ENCODE measurements at places on chromosomes 6 and 20. TPM values are rescaled to one million over a fixed set of nuclear protein-coding genes. Genes with fewer than 3 reads are reported as not detected.

STMND1 gene
- total RNA-seq: not detected

EMILIN3 gene
- 8.1 TPM for total RNA-seq

ADGRB3 gene
- total RNA-seq: 0.32 TPM

JARID2 gene
- 86.1 TPM for total RNA-seq

TFAP2C gene
- total RNA-seq: 0.31 TPM

PHF3 gene
- total RNA-seq: 72.5 TPM

PDE7B gene
- total RNA-seq: 0.06 TPM

LSM2 gene
- total RNA-seq: 106 TPM

DNA sequence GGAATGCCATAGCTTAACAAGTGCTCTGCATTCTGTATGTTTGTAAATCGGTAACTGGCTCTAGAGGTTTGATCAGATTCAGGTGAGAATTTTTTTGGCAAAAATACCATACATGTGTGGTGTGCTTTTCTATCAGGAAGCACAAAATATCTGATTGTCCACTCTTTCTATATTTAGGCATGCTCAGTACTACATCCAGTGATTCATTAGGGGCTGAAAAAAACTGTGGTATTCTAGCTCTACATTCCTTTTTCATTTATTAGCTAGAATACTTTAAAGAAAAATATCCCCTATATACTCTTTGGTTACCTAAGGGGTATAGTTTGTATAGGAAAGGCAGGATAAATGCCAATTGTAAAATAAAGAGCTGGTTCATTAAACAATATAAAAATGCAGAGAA lies 10.6 kb upstream of the ELOVL2 start:
- no peak overlapping the region for H3K27ac ChIP-seq
- H3K4me1 ChIP-seq: no peaks in the 10 kb centered on the region

GRCh38 chr6:18391023-18391422 lies 3.9 kb downstream of the RNF144B start:
- H3K36me3 ChIP-seq: no peaks in the 10 kb centered on the region
- H3K27ac ChIP-seq: no peak overlapping the region
- no peaks in the 10 kb centered on the region for H3K4me1 ChIP-seq
- peaks cover 18% of the 10 kb centered on the region for H3K27me3 ChIP-seq

- no peaks in the 10 kb centered on the region for H3K27me3 ChIP-seq
- H3K4me1 ChIP-seq: no peaks in the 10 kb centered on the region
- no peak for DNase-seq
- no peaks in the 10 kb centered on the region for H3K36me3 ChIP-seq
- no peak overlapping the region for H3K27ac ChIP-seq
Measured at GRCh38 chr6:97989451-97989850, 706.4 kb upstream of the MMS22L start.

DNA sequence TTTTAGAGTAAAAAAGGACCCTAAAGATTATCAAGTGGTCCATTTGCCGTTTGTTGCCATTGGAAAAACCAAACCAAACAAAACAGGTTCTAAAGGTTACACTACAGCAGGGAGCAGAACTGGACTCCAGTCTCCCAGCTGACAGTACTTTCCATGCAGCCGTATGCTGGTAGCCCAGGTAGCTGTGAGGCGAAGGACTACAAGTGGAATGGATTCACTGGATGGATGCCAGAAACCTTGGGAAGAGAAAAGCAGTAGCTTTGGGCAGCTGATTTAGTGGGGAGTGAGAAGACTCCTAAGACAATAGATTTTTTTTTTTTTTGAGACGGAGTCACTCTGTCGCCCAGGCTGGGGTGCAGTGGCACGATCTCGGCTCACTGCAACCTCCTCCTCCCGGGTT lies 88.3 kb downstream of the SASH1 start:
- no peaks in the 10 kb centered on the region for H3K4me1 ChIP-seq
- H3K27ac ChIP-seq: no peak overlapping the region
- H3K4me3 ChIP-seq: no peak overlapping the region
- H3K27me3 ChIP-seq: no peaks in the 10 kb centered on the region

- no peaks in the 10 kb centered on the region for H3K27me3 ChIP-seq
- no peak for DNase-seq
- H3K36me3 ChIP-seq: no peaks in the 10 kb centered on the region
- peaks cover 5% of the 10 kb centered on the region for H3K4me1 ChIP-seq
- no peak overlapping the region for H3K27ac ChIP-seq
Measured at GRCh38 chr6:41036186-41036585, 2.8 kb downstream of the UNC5CL start.

- no peaks in the 10 kb centered on the region for H3K27me3 ChIP-seq
- no peaks in the 10 kb centered on the region for H3K36me3 ChIP-seq
- H3K4me3 ChIP-seq: no peak overlapping the region
- H3K27ac ChIP-seq: no peak overlapping the region
Measured at GRCh38 chr20:10509376-10509775, 74.3 kb downstream of the SLX4IP start.

- no peak overlapping the region for H3K27ac ChIP-seq
- H3K27me3 ChIP-seq: no peaks in the 10 kb centered on the region
- H3K4me3 ChIP-seq: no peak overlapping the region
- H3K4me1 ChIP-seq: peaks cover 15% of the 10 kb centered on the region
- no peak for DNase-seq
Measured at GRCh38 chr6:100342830-100343229, 121.9 kb downstream of the SIM1 start.

- peak; percentile 77 for DNase-seq
- H3K27me3 ChIP-seq: no peaks in the 10 kb centered on the region
- H3K36me3 ChIP-seq: no peaks in the 10 kb centered on the region
Measured at GRCh38 chr20:31860390-31861134, 9.8 kb downstream of the DUSP15 start.

DNA sequence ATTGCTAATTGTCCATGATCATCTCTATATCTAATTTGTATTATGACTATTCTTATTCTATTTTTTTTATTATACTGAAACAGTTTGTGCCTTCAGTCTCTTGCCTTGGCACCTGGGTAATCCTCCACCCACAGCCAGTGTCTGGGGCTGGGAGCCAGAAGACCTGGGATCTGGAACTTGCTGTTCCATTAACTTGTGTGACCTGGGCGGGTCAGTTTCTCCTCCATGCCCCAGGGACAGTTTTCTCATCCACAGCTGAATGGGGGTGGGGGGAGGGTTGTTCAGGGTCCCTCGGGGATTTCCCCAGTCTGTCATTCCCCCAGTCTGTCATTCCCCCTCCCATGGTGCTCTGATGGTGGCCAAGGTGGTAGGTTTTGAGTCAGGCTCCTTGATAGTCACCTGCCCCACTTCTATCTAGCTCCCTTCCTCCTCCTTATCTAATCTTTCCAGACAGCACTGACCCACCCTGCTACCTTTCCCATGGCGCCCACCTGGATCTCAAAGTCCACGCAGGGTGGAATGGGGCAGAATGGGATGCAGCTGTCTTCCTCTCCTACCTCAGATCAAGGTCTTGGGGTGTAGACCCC lies 10.9 kb downstream of the ITPR3 start:
- H3K27ac ChIP-seq: no peak overlapping the region
- no peaks in the 10 kb centered on the region for H3K36me3 ChIP-seq
- no peaks in the 10 kb centered on the region for H3K27me3 ChIP-seq
- DNase-seq: no peak
- no peak overlapping the region for H3K4me3 ChIP-seq

DNA sequence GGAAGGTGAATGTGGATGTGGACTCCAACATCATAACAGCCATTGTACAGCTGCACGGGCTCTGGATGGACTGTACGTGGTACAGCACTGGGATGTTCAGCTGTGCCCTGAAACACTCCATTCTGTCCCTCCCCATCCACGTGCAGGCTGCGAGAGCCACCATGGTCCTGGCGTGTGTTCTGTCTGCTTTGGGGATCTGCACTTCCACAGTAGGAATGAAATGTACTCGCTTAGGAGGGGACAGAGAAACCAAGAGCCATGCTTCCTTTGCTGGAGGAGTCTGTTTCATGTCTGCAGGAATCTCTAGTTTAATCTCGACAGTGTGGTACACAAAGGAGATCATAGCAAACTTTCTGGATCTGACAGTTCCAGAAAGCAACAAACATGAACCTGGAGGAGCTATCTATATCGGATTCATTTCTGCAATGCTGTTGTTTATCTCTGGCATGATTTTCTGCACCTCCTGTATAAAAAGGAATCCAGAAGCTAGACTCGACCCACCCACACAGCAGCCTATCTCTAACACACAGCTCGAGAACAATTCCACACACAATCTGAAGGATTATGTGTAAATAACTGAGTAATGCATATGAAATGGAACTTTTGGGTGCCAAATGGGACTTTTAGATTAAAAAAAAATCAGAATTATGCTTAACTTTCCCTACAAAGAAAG lies 12.1 kb downstream of the CLDN20 start:
- no peak overlapping the region for H3K27ac ChIP-seq
- H3K4me1 ChIP-seq: peaks cover 2% of the 10 kb centered on the region
- no peak for DNase-seq
- H3K27me3 ChIP-seq: no peaks in the 10 kb centered on the region

DNA sequence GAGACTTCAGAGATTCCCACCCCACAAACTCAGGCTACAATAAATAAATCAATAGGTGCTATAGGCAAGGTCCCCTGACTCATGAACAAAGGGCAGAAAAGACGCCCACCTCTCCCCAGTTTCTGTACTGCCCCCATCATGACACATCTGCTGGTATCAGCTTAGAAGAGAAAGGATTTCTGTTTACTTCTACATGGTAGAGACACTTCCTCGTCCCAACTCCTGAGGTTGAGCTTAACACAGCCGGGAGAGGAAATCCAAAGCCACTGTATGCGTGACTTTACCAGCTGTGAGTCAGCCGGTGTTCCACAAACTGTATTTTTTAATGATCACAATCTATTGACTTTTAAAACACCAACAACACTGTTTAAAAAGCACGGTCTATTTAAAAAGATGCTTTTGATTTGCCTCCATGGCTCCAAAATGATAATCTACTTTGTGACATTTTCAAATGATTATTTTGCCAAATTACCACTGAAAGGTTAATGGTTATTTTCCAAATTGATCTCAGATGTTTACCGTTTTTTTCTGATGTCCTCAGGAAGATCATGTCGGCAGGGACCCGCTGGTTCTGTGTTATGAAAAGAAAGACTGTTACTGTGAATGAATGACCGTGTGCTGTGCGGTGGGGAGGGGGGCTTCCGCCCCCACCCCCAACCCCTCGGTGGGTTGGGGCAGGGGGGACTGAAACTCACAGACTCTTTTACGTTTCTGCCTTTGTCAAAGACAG lies 72.5 kb downstream of the ATP9A start:
- peaks cover 4% of the 10 kb centered on the region for H3K4me1 ChIP-seq
- H3K27ac ChIP-seq: peak overlapping the region; percentile 59
- H3K36me3 ChIP-seq: peaks cover 12% of the 10 kb centered on the region
- no peak overlapping the region for H3K4me3 ChIP-seq
- DNase-seq: no peak

- H3K4me1 ChIP-seq: no peaks in the 10 kb centered on the region
- no peak overlapping the region for H3K4me3 ChIP-seq
- H3K27me3 ChIP-seq: no peaks in the 10 kb centered on the region
- DNase-seq: no peak
- H3K36me3 ChIP-seq: peaks cover 66% of the 10 kb centered on the region
Measured at GRCh38 chr6:149580880-149581279, 14.7 kb downstream of the GINM1 start.

- H3K27ac ChIP-seq: no peak overlapping the region
- no peaks in the 10 kb centered on the region for H3K27me3 ChIP-seq
- H3K36me3 ChIP-seq: no peaks in the 10 kb centered on the region
- H3K4me3 ChIP-seq: no peak overlapping the region
- H3K4me1 ChIP-seq: peaks cover 5% of the 10 kb centered on the region
- DNase-seq: no peak
Measured at GRCh38 chr6:104684911-104685415, 174.8 kb downstream of the HACE1 start.

GRCh38 chr20:10863337-10864060 lies 189.7 kb upstream of the JAG1 start:
- H3K4me3 ChIP-seq: no peak overlapping the region
- no peak for DNase-seq
- H3K4me1 ChIP-seq: no peaks in the 10 kb centered on the region
- no peaks in the 10 kb centered on the region for H3K36me3 ChIP-seq

- H3K27me3 ChIP-seq: no peaks in the 10 kb centered on the region
- H3K36me3 ChIP-seq: peaks cover 27% of the 10 kb centered on the region
- peaks cover 5% of the 10 kb centered on the region for H3K4me1 ChIP-seq
- peak within 1 kb of the TSS; percentile 73 for H3K4me3 ChIP-seq
- peak; percentile 98 for DNase-seq
- H3K27ac ChIP-seq: peak within 1 kb of the TSS; percentile 67
Measured at GRCh38 chr6:43644940-43645612, at the start of gene RSPH9. Gene RSPH9 (plus strand): TSS chr6:43645036. CDS start chr6:43645099, 63 bp downstream.

- H3K36me3 ChIP-seq: no peaks in the 10 kb centered on the region
- H3K4me3 ChIP-seq: no peak overlapping the region
- no peaks in the 10 kb centered on the region for H3K27me3 ChIP-seq
- no peak for DNase-seq
- no peak overlapping the region for H3K27ac ChIP-seq
Measured at GRCh38 chr20:8356806-8357205, 224.7 kb downstream of the PLCB1 start.

- H3K4me3 ChIP-seq: no peak overlapping the region
- no peak for DNase-seq
- H3K27me3 ChIP-seq: no peaks in the 10 kb centered on the region
- H3K36me3 ChIP-seq: no peaks in the 10 kb centered on the region
- H3K4me1 ChIP-seq: no peaks in the 10 kb centered on the region
- no peak overlapping the region for H3K27ac ChIP-seq
Measured at GRCh38 chr6:39249278-39249677, 20.0 kb upstream of the KCNK5 start.
